ENCODE measurements at places on chromosomes 16 and 17.
A peak's percentile ranks its signal among the peaks of the same experiment; 100 is the strongest.

GRCh38 chr16:29789775-29790182 is 772 bp upstream of the KIF22 start:
- no peak for DNase-seq

DNA sequence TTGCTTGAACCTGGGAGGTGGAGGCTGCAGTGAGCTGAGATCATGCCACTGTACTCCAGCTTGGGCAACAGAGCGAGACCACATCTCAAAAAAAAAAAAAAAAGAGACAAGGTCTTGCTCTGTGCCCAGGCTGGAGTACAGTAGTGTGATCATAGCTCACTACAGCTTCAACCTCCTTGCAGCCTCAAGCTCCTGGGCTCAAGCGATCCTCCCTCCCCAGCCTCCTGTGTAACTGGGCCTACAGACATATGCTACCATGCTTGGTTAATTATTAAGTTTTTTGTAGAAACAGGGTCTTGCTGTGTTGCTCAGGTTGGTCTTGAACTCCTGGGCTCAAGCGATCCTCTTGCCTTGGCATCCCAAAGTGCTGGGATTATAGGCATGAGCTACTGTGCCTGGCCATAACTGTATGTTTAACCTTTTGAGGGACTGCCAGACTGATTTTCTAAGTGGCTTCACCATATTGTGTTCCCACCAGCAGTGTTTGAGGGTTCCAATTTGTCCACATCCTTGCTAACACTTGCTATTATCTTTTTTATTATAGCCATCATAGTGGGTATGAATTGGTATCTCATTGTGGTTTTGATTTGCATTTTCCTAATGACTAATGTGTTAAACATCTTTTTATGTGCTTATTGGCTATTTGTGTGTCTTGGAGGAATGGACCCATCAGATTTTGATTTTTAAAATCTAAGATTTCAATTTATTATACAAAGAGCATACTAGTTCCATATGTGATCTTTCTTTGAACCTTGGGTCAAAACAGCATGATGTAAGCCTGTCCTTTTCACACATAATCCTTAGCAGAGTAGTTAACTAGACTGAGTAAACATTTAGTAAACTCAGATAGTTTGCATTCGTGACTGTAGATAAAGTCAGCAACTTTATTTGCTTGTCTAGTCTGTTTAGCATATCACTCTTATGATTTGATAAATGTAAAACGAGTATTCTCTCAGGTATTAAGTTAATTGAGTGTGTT is 38.1 kb upstream of the KPNB1 start:
- DNase-seq: no peak

- DNase-seq: no peak
These were observed 585 bp downstream of the WRAP53 start for GRCh38 chr17:7688808-7689316.

- DNase-seq: peak; percentile 34
These were observed 663 bp downstream of the CYB5D1 start for GRCh38 chr17:7858522-7858810.

DNA sequence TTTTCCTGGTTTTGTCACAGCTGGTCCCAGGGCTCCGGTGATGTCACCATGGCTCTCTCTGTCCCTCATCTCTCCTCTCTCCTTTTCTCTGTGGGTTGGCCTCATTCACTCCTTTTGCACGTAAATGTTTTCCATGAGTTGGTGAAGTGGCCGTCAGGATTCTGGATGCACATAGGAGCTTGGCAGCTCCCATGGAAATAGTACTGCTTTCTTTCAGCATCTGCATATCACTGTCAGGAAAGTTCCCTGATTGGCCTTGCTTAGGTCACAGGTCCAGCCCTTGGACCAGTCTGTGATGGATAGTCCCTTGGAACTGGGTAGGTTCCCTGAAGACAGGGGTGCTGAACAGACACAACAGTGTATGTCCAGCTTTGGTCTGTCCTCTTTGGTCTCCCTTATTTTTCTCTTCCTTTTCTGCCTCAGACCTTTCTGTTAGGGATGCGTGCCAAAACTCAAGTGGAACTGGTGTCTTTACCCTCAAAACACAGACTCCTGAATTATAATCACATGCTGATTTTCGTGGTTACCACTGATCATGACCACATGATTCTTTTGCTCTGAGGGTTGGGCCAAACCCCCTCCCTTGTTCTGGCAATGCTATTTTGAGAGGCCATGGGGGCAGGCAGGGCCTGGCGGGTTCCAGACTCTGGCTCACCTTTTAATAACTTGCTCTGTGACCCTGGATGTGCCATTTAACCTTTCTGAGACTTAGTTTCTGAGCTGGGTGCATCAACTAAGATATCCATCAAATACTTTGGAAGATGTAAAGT is 99.0 kb downstream of the MSI2 start:
- DNase-seq: no peak

GRCh38 chr17:15340966-15341365 is 431 bp downstream of the TEKT3 start:
- no peak for DNase-seq

- no peak for DNase-seq
These were observed 438.8 kb downstream of the PMP22 start for GRCh38 chr17:14826358-14826757.

DNA sequence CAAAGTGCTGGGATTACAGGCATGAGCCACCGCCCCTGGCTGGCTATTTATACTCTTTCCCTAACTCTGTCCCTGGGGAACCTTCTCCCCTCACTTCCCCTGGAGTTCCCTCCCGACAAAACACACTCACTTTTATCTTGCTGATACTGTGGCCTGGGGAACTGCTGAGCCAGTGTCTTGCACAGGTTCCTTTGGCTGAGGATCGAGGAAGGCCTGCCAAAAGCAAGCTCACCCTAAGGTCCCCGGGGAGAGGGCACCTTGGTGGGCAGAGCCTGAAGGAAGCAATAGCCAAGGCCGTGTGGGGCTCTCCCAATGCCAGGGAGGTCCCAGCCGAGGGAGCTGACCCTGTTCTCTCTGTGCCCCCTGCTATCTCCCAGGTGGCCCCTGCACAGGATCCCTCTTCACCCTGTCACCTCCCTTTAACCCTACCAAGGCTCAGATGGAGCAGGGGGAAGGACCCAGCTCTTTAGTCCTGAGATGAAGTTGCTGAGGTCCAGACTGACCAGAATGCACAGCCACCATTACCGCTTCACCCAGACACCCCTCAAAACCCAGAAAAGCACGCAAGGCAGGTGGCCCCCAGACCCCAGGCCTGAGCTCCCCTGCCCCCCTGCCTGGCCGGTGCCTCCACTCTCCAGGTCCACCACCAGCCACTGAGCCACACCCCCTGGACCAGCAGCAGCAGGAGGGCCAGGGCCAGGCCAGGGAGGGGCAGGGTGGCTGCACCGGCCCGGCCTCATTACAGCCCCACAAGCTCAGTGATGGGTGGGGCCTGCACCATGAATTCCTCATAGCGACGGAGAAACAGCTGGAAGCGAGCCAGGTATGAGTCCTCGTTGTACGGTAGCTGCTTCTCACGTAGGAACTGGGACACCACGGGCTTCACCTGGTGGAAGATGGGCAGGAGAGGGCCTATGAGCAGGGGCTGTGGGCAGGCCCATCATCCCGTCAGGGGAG is 5.1 kb upstream of the FDXR start:
- DNase-seq: no peak

- no peak for DNase-seq
These were observed 13.3 kb upstream of the MARCHF10 start for GRCh38 chr17:62821189-62822079.

GRCh38 chr16:75068085-75069031 is 48.2 kb downstream of the LDHD start:
- no peak for DNase-seq

GRCh38 chr16:28167730-28168129 is 44.0 kb downstream of the XPO6 start:
- no peak for DNase-seq

DNA sequence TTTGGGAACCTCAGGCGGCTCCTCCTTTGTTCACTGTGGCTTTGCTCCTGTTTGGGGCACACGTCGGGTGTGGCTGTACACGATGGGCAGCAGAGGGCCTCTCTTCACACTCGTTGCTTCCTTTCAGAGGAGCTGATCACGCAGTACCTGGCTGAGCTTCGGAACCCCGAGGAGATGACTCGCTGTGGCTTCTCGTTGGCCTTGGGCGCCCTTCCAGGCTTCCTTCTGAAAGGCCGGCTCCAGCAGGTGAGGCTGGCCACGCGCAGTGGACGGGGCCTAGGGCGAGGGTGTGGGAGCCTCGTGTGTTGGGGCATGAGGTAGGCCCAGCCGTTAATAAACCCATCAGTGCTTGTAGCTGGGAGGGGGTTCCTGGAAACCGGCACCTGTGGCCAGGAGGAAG is 85.0 kb upstream of the ZNF750 start:
- no peak for DNase-seq

DNA sequence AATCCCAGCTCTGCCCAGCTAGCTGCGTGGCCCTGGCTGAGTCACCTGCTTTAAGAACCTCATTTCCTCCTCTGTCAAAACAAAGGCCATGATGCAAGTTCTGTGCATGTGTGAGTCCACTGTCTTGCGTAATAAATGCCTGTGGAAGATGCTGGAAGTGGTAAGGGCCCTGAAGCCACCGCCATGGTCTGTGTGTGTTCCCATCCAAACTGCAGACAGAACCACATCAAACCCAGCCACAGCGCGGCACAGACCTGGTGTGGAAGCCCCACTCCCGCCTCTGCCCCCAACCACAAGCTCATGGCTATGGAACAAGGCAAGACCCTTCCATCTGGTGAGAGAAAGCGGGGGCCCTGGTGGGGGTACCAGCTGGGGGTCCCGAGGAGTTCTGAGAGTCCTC is 26.0 kb downstream of the NECAB2 start:
- no peak for DNase-seq

GRCh38 chr17:33522623-33523022 is 229.5 kb upstream of the ASIC2 start:
- DNase-seq: no peak

GRCh38 chr17:59828478-59828760 is 64.3 kb downstream of the TUBD1 start:
- DNase-seq: no peak

- no peak for DNase-seq
These were observed 13.6 kb downstream of the ZFHX3 start for GRCh38 chr16:73034374-73034773.

- no peak for DNase-seq
These were observed 22.8 kb downstream of the UBALD1 start for GRCh38 chr16:4591706-4592470.

GRCh38 chr17:58572846-58573245 is 58.4 kb upstream of the MTMR4 start:
- DNase-seq: no peak
